ENCODE measurements at places on chromosomes 2 and 18.
A peak's percentile ranks its signal among the peaks of the same experiment; 100 is the strongest.

DNA sequence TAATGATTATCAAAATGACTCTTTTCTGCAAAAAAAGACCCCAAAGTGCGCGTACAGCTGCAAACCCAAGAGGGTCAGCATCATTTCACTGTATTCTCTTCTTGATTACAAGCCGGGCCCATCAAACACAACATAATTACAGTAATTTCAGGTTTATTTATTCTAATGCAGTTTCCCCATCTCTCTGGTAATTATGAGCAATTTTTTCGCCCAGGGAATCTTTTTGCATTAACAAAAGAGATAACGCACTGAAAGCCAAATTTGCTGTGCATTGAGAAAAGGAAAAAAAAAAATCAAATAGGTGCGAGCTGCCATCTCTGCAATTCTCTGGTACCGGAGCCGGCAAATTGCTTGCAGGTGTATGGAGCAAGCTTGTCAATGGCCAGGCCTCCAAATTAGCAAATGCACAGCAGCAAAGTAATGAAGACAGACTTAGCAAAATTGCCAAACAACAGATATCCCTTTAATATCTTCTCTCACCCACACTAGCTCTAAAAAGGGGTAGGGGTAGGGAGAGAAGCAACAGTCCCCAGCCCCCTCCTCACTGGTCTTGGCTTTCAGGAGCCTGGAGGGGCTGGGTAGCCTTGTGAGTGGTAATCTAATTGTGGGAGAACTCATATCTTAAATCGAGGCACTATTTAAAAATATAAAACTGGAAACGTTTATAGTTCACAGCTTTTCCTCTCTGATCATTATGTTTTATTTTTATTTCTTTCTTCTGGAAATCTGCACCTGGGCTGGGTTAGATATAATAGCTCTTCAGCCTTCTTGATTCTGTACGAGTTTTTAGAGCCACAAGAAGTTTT, 6.7 kb downstream of the DLX1 start:
- DNase-seq: no peak

DNA sequence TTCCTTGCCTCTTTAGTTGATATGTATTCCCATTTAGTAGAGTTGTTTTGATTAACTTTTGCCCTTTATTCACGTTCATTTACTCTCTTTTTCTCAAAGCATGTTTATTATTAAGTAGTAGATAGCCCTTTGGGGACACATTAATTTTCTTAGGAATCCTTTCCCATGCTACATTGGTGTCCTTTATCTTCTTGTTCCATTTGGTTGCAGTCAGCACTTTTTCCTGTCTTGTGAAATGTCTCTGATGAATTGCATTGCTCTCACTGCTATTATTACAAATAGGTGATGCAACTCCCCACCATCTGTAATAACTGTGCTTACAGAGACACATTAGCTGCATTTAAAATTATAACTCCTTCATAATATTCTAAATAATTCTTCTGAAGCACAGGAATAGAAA, 428.5 kb upstream of the CNTNAP5 start:
- no peak for DNase-seq

DNA sequence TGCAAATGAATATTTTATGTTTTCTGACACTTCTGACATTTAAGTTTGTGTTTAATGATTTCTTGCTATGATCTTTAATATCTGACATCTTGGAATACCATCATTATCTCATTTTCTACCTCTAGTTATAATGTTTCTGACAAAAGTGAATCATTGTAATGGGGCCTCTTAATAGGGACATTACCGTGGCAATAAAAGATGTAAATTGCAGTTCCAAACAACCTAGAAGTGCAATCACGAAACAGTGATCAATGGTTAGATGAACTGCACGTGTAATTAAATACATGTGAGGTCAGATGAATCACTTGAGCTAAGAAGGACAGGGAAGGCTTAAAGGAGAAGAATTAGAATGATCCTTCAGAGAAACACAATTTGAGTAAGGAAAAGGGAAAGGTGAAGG, 1078.3 kb downstream of the DPP10 start:
- no peak for DNase-seq

DNA sequence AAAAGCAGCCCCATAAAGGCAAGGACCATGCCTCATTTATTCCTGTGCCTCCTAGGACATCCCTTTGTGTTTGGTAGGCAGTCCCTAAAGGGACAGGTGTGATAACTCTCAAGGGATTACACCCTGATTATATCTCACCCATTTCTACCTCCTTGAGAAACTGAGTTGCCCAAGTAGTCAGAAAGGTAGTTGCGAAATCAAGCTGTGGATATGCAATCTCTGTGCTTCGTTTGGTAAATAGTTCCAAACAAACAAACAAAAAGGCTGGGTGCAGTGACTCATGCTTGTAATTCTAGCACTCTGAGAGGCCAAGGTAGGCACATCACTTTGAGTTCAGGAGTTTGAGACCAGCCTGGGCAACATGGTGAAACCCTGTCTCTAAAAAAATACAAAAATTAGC, 100.2 kb upstream of the ARL5A start:
- DNase-seq: no peak

DNA sequence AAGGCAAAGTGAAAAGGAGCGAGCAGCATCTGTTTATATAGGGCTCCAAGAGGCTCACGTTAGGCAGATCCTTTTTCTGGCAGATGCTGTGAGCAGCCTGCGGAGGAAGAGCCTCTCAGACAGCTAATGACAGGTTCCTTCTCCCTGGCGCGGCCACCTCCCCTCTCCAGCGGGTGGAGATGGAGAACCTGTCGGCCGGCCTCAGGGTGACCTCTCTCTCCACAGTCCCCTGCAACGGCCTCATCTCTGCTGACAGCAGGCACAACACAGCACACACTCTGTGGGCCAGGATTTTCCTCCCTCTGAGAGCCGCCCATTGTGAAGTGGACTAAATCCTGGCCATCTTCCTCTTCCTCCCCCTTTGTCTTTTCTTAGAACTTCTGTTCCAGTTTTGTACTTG, 119.8 kb downstream of the PRKCE start:
- DNase-seq: no peak

GRCh38 chr2:202221873-202222272, 16.5 kb downstream of the SUMO1 start:
- DNase-seq: no peak

DNA sequence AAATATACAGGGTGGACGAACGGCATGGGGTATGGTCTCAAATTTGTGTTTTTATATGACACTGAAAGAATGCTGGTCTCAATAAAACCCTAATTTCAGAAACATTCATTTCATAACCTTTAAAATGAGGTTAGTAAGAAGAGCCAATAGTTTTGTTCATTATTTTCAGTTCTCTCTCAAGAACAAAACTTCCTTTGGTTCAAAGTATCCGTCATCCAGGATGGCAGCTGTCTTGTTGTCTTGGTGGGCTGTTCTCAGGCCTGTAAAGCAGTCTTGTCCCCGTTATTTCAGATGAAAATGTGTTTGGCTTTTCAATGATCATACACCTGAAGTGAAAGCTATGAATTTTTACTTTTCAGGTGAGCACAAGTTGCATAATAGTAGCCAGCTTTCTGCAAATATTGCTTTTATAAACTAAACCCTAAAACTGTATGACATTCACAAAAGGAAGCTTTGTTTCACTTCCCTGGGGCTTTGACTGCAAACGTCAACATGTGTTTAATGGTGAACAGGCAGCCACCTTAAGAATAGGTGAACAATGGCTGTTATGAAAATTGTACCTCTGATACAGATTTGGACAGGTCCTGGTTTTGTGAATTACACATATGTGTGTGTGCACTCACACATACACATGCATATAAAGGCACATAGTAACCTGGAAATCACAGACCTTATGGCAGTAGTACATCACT, 2.6 kb downstream of the IL18RAP start:
- DNase-seq: no peak

DNA sequence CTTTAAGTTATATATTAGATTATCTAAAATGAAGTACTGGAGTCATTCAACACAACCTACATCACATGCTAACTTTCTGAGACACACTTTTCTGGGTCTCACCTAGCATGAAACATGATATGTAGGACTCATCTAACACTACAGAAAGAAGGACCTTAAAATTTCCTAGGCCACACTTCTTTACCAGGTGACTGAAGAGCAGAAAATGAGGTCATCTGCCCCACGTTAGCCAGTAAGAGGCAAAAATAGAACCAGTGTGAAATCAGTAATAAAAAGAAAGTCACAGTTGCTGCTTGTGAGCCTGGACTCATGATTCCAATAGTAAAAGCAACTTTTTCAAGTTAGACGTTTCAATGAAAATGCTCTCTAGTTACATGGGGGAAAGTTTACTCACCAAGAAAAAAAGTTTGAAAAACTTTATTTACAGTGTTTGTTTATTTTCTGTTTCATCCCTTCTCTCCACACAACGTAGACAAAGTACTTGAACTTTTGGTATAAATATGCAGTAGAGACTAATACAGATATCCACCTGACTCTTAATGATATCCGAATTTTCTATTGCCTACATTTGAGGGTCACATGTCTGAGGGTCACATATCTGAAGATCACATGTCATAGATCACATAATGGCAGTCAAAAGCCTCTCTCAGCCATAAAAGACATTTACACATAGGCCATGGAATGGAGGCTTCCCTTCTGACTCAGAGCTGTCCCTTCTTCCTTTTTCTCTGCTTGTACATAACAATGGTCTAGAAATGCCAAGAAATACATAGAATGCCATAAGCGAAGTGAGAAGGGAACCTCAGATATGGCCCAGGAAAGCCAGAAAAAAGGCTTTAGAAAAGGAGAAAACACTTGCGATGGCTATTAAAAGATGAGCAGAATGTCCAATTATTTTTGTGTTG, 362.9 kb downstream of the ZEB2 start:
- no peak for DNase-seq

DNA sequence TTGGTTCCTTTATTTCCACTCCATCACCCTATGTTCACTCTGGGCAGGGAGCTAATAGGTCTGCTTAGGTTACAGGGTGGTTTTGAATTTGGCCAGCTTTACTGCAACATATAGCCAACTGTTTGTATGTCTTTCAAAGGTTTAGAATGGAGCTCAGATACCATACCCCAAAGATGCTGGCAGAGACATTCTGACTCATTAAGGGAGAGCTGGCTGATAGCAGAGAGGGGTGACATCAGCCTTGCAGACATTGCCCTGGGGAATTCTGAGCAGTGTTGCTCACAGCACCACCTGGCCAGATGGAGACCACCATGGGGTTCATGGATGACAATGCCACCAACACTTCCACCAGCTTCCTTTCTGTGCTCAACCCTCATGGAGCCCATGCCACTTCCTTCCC, 2.1 kb downstream of the PROKR1 start:
- peak; percentile 17 for DNase-seq

DNA sequence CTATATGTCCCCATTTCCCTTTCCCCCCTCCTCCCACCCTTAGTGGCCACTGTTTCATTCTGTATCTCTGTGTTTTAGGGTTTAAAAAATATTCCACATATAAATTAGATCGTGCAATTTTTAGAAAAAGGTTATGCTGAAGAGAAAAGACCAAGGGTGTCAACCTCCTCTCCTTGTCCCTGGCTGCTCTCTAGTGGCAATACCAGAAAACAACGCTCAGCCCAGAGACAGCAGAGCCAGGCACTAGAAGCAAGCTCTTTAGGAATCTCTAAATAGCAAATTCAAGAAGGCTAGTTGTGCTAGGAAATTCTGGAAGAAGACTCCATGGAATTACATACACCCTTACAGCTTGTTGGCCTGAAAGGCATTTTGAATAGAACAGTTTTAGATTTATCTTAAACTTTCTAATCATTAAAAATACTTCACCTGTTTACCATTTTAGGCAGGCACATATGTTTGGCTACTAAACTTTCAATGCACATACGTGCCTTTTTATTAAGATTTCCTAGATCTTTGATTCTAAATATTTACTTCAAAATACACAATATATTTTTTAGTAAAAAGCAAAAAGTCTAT, 35.1 kb upstream of the RASGRP3 start:
- peak; percentile 25 for DNase-seq

DNA sequence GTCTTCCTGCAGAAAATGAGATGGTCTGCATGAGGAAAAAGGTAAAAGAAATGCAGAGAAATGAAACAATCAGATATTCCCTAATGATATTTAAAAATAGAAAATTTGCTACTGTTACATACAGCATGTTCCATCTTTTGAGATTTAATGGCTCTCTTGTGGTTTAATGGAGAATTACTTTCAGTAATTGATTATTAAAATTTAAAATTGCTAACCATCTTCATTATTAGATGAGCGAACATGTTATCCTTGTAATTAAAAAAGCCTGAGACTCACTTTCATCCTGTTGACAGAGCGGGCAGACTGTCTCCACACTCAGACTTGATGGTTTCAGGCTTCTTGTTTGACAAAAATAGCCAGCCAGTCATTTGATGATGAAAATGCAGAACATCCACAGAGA, 171.0 kb downstream of the GRB14 start:
- no peak for DNase-seq

- DNase-seq: no peak
Measured at GRCh38 chr2:146623771-146624170, 1221.1 kb upstream of the ACVR2A start.
